ENCODE measurements at places on chromosomes 7 and 10.

DNA sequence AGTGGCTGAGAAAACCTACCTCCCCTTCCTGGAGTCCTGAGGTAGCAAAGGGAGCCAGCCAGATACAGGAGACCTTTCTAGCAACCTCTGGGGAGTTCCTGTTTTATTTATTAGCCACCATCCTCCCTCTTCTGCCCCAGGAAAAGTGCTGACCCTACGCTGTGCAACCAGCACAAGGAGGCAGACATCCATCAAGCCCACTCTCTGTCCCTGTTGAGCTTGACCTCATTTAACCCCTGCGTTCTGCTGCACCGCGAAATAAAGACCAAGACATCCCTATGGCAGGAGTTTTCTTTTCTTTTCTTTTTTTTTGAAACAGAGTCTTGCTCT lies 25.3 kb upstream of the ANKRD2 start:
- no peak for DNase-seq

GRCh38 chr7:20307119-20307518 lies 23.6 kb upstream of the ITGB8 start:
- no peak for DNase-seq

DNA sequence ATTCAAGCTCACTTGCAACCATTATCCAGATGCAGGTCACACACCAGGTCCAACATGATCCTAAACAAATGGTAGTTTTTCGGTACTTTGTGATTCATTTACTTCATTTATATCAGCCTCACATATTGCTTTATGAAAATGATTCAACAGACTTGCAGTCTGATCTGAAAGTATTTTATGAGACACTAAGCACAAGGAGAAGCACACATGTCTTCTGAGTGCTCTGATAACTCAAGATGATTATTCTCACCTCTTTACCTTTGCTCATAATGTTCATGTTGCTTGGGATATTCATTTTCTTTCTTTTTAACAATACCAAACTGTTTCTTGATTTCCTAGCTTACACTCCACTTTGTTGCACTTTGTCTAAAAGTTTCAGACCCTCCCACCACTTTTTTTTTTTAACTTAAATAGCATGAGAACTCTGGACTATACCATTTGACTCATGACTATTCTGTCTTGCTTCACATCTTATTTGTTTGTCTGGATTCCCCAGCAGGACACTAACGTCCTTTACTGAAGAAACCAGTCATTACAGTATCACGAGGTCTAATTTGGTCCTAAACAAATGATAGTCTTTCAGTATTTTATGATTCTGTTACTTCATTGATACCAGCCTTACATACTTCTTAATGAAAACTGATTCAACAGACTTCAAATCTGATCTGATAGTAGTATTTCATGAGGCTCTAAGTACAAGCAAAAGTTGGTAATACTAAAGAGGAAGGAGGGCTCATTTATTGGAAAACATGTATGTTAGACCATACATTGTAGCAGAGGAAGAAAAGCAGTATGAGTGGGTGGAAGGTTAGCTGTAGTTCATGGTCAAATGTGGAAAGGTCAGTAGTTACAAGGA lies 171.8 kb upstream of the AHR start:
- no peak for DNase-seq

DNA sequence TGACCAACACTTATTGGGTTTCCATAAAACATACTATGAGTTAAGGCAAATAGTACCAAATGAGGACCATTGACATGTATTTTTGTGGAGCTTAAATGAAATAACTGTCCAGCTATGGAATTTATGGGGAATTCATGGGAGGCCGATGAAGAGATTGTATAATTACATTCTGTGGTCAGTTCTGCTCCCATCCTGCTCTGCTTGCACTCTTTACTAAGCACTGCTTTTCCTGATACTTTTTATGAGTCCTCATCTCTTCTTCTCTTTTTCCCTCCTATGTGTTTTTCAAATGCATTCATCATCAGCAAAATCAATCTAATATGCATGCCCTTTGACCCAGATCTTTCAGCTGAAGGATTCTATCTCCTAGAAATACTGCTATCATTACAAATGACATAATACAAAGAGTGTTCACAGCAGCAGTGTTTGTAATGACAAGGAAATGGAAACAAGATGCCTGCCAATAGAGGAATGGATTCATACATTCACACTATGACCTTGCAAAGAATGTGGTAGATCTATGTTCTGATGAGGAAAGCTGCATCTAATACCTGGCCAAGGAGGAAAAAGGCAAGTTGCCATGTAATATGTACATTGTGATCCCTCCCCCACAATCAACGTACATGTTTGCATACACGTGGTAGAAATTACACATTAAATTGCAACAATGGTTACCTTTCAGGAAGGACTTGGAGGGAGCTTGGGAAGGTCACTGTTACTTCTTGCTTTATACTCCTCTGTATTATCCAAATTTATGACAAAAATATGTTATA lies 73.9 kb downstream of the PCGF5 start:
- DNase-seq = no peak

DNA sequence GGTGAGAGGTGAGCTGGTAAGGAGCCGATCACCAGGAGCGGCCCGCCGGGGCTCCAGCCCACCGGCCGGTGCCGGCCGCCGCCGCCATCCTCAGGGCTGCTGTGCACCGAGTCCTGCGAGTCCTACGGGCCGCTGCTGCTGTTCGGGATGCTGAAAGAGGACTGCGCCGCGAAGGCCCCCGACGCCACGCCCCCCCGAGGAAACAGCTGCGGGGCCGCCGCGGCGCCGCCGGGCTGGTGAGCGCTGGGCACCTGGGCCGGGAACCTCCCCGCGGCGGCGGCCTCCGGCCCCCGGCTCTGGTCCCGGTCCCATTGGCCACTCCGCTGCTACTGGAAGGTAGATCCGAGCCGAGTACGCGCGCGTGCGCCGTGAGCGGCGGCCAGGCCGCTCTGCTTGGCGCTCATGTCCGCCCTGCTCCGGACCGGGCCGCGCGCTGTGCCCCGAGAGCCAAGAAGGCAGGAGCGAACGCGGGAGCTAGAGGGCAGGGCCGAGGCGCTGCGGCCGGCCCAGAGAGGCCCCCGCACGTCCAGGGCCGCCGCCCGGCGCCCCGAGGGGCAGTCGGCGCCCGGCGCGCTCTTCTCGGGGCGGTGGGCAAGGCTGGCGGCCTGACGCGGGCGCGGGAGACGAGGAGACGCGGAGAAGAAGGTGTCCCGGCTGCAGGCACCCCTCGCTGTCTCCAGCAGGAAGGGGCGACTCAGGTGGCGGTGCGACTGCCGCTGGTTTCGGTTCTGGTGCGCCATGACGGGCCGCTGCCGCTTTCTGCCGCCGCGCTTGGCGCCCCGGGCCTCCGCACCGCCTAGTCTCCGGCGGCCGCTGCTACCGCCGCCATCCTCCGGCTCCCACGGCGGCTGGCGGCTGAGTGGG lies 121.3 kb upstream of the WIPF3 start:
- DNase-seq = no peak

- DNase-seq = no peak
Measured at GRCh38 chr7:103082497-103082896, 7.6 kb downstream of the ARMC10 start.

DNA sequence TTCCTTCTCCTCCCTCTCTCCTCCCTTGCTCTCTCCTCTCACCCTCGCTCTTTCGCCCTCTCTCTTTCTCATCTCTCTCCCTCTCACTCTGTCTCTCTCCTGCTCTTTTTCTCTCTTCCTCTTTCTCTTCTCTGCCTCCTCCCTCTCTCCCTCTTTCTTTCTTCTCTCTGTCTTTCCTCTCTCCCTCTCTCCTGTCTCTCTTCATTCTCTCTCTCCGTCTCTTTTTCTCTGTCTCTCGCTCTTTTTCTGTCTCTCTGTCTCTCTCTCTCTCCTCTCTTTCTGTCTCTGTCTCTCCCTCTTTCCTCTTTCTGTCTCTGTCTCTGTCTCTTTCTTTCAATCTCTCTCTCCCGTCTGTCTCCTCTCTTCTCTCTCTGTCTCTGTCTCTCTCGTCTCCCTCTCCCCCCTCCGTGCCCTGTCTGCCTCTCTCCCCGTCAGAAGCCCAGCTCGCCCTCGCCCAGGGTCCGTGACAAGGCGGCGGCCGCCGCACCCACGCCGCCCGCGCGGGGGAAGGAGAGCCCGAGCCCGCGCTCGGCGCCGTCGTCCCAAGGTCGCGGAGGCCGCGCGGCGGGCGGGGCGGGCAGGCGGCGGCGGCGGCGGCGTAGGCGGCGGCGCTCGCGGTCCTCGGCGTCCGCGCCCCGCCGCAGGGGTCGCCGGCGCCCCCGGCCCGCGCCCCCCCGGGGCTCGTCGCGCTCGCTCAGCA lies 21.3 kb upstream of the HSPB1 start:
- no peak for DNase-seq

DNA sequence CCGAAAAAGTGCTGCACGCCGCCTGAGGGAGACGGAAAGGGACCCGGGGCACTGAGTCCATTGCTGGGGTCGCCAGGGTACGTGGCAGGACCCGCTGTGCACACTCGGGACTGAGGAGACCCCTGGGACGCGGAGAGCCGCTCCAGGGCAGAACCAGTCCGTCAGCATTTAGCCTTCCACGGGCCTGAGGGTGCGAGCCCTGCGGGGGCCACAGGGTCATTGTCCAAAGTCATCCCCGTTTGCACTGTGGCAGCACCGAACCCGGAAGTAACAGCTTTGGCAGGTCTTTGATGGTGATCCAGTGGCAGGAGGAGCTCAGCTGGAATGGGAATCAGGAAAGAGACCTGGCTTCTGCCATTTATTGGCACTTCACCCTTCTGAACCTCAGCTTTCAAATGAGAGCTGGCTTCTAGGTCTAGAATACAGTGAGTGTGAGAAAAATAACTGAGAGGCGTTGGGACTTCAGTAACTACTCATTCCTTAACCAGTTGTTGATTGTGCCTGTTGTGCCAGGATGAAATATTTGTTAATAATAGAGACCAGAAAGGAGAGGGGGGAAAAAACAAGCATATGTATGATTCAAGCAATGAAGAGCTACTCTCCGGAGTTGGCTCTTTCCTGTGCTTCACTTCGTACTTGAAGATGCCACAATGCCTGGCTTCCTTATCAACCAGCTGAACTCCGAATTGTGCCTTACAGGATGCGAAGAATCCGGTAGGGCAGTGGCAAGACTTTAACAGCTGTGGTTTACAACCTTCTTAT lies 811 bp upstream of the ARHGAP12 start:
- DNase-seq = no peak

DNA sequence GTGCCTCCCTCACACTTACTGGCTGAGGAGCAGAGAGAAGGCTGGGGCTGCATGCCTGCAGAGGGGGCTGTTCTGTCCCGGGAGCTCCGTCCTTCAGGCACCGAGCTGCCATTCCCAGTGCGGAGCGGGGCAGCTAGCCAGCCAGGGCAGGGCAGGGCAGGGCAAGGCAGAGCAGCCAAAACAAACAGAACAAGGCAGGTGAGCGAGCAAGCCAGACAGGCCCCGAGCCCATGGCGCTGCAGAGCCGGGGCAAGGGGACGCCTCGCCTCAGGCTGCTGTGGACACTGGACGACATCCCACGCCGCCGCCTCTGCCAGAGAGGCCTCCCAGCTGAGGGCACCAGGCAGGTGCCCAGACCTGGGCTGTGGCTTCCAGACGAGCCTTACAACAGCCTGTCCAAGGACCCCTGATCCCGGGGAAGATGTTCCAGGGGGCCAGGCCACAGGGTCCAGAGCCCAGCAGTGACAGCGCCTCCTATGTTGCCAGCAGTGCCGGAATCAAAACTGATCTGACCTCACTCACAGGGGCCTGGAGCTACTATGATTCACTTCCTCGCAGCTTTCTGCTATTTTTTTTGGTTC lies 8.2 kb upstream of the NDST2 start:
- DNase-seq = no peak

DNA sequence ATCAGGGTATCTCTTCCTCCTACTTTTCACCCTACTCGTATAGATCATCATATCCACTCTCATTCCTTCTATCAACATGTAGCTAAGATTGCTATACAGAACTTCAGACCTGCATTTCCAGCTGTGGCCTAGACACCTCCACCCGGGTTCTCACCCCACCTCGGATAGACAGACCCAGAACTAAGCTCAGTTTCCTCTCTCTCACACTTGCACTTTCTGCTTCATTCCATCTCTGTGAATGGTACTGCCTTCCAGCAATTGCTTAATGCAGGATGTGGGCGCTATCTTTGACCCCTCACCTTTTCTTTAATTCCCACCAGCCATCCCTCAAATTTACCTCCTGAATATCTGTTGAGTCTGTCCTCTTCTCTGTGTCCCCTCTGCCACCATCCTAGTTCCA lies 35.7 kb downstream of the AGK start:
- DNase-seq = no peak

DNA sequence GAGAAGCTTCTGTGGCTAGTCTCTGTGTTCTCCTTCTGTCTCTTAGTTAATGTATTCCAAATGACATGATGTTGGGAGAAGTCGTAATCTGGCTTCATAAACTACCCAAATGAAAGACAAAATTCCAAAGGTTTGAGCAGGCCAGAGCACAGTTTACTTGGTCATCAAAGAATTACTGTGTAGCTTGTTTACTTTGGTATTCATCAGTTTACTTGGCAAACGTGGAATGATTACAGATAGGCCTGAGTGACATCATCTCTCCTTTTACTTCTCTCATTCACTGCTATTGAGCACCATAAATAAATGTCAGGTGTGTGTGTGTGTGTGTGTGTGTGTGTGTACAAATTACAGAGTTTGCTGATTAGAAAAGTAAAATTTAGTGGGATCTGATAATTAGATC lies 327.3 kb downstream of the PHTF2 start:
- no peak for DNase-seq

DNA sequence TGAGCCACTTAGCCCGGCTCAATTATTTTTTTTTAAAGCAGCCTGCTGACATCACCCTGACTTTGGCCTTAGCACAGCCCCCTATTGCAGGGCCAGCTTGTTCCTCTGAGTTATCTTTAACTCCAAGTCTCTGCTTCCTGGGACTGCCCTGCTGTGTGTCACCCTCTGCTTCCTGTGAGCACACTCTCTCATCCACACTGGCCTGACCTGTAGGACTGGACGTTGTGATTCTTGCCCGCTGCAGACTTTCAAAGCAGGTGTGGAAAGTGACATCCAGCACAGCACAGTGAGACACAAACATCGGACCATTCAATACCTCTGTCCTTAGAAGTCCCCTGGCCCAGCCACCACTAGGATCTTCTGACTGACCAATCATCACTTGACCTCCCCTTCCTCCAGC lies 26.4 kb upstream of the HSPA12A start:
- DNase-seq = no peak

DNA sequence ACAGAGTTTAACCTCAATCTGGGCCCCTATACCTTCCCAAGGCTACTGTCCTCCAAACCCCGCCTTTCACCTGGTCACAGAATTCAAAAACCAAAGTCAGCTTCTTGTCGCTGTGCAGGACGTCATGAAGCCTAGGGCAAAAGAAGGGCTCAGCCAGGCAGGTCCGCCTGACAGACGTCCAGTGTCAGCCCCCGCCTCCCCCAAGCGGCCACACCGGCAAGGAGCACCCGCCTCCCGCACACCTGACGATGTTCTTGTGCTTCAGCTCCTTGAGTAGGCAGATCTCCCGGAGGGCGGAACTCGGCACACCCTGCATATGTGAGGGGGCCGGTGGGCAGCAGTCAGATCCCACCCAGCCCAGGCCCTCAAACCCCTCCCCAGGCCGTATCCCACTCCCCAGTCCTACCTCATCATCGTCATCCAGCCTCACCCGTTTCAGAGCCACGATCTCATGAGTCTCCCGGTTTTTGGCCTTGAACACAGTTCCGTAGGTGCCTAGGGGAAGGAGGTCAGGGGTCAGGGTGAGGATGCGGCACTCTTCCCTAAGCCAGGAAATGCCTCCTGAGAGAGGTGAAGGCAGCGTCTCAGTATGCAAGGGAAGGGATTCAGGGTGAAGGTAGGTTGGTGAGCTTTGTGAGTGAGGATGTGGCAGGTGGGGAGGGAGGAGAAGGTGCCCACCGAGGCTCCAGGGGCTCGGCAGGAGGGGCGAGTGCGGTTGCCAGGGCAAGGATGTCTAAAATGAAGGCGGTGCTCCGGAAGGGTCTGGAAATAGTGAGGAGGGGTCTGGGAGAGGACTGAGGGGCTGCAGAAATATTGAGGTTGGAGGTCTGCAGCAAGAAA lies 811 bp downstream of the CDK5 start:
- no peak for DNase-seq

All from stimulated activated CD8-positive, alpha-beta memory T cell treated with anti-CD3 and anti-CD28 coated beads, Interleukin-2, amount 100 ng/mL, for 1 hour (primary cell).